NCI-H1092 treated with DMSO at 0.1 percent for 48 hours (cell line): ENCODE measurements at places on chromosomes 16 and 17.
A peak's percentile ranks its signal among the peaks of the same experiment; 100 is the strongest.

GRCh38 chr16:52676959-52677358 lies 130.0 kb upstream of the TOX3 start:
- no peak for DNase-seq

DNA sequence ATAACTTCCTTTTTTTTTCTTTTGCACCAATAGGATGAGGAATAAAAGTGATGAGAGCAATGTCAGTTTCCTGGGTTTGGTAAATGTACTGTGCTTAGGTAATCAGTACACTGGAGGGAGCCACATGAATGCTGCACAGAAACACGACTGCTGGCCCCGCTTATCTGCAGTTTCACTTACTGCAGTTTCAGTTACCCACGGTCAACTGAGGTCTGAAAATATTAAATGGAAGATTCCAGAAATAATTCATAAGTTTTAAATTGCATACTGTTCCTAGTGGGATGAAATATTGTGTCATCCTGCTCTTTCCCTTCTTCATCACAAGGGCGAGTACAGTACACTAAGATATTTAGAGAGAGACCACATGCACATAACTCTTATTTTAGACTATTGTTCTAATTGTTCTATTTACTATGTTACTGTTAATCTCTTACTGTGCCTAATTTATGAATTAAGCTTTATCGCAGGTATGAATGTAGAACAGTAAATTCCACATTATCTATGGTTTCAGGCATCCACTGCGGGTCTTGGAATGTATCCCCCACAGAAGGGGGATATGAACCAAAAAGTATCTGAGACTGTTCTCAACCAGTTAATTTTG lies 6.4 kb upstream of the LGALS3BP start:
- peak; percentile 18 for DNase-seq

DNA sequence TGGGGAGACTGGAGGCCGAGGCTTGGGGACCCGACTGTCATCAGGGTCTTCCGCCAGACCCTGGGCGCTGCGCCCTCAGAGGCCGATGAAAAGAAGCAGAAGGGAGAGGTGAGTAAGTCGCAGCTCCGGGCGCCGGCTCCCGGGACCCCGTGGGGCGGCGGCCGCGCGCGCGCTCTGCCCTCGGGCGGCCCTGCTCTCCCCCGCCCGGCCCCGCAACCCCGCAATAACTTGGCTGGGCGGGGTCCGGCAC lies 392 bp upstream of the ABHD15 start:
- no peak for DNase-seq

DNA sequence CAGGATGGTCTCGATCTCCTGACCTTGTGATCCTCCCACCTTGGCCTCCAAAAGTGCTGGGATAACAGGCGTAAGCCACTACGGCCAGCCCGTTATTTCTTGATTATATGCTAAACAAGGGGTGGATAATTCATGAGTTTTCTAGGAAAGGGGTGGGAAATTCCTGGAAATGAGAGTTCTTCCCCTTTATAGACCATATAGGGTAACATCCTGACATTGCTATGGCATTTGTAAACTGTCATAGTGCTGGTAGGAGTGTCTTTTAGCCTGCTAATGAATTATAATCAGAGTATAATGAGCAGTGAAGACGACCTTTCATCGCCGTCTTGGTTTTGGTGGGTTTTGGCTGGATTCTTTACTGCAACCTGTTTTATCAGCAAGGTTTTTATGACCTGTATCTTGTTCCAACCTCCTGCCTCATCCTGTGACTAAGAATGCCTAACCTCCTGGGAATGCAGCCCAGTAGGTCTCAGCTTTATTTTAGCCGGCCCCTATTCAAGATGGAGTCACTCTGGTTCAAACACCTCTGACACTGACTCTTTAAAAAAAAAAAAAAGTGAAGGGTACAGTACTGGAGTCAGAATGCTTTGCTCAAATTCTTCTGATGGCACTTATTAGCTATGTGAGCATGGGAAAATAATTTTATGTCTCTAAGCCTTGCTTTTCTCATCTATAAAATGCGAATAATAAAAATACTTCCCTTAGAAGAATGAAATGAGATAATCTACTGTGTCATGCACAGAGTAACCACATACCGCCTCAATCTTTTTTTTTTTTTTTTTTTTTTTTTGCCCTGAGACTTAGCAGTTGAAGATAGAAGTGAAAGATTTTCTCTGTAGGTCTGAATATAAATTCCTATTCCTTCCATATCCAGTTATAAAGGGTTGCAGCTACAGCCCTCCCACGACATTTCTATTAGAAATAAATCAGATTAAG lies 5.1 kb upstream of the CALCOCO2 start:
- no peak for DNase-seq

GRCh38 chr17:15896277-15896676 lies 48.7 kb upstream of the ADORA2B start:
- no peak for DNase-seq

DNA sequence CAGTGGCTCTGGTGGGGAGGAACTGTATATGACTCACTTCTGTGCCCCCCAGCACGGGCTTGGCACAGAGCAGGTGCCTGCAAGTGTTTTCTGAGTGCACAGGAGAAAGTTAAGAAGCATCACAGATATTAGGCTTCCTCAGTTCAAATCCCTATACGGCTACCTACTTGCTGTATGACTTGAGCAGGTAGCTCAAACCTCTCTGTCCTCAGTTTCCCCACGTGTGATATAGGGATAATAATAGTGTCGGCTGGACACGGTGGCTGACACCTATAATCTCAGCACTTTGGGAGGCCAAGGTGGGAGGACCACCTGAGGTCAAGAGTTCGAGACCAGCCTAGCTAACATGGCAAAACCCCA lies 95.7 kb downstream of the C16orf78 start:
- DNase-seq, result no peak

GRCh38 chr17:28170771-28171170 lies 128.3 kb downstream of the NLK start:
- no peak for DNase-seq

DNA sequence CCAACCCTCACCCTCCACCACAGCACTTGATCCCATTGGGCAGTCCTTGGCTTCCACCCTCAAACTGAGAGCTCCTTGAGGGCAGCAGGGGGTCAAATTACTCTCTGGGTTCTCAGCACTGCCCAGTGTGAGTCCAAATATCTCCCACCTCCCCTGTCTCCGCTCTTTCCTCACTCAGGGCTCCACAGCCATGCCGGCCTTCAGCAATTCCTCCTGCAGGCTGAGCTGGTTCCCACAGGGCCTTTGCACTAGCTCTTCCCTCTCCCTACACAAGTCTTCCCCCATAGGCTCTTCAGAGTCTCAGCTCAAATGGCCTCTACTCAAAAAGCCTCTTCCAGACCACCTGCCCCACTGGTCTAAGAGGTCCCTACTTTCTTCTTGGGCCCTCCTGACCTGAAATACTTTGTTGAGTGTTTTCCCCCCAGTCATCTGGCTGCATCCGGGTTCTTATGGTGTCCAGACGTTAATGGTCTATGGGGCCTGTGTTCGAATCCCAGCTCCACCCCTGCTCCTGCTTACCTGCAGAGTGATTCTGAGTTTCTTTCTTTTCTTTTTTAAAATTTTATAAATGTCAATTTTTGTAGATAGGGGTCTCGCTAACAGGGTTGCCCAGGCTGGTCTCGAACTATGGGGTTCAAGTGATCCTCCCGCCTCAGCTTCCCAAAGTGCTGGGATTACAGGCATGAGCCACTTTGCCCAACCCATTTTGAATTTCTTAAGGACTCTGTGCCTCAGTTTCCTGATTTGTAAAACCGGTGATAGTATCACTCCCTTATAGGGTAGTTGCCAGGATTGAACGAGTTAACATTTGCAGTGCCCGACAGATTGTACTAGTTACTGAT lies 973 bp upstream of the IL4R start:
- no peak for DNase-seq

DNA sequence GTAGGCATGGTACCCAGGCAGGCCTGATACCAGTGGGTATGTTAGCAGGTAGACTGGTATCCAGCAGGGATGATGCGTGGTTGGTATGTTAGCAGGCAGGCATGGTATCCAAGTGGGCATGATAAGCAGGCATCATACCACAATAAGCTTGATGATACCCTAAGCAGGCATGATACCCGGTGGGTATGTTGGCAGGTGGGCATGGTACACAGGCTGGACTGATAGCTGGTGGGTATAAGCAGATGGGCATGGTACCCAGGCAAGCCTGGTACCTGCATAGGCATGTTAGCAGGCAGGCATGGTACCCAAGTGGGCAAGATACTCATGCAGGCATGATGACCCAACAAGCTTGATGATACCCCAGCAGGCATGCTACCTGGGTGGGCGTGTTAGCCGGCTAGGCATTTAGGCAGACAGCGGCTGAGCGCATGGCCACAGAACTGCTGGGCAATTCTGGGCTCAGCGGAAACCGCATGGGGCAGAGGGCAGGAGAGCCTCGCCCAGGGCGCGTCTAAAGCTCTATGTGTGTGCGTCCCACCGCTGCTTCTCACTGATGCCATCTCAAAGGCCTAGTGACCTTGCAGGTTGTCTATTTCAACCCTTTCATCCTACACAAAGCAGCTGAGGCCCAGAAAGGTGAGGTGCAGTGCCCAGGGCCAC lies 2.3 kb downstream of the SGSH start:
- DNase-seq, result no peak

GRCh38 chr16:31480851-31481536 lies 1.9 kb upstream of the SLC5A2 start:
- no peak for DNase-seq

DNA sequence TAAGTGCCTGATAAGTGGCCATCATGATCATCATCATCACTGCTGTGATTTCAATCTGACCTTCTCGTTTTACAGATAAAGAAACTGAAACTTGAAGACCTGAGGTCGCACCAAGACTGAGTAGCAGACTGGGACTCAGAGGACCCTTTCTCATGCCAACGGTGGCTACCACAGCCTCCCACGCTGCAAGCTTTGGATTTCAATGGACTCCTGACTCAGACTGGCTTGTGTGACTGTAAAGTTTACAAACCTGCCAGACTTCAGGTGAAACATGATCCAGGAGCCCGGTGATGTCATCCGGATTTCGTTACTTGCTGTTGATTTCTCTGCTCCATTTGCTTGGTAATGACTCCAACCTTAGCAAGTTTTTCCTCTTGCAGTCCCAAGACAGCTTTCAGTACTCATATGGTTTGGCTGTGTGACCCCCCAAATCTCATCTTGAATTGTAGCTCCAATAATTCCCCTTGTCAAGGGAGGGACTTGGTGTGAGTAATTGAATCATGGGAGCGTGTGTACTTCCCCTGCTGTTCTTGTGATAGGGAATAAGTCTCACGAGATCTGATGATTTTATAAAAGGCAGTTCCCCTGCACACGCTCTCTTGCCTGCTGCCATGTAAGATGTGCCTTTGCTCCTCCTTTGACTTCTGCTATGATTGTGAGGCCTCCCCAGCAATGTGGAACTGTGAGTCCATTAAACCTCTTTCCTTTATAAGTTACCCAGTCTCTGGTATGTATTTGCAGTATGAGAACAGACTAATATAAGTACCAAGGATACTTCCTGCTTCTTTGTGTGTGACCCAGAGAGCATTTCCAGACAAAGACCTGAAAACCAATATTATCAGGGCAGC lies 26.7 kb upstream of the IRX6 start:
- no peak for DNase-seq

GRCh38 chr17:66970797-66971196 lies 6.3 kb downstream of the CACNG4 start:
- DNase-seq, result no peak

- no peak for DNase-seq
Observed at GRCh38 chr16:78552106-78552675, 452.7 kb downstream of the WWOX start.

DNA sequence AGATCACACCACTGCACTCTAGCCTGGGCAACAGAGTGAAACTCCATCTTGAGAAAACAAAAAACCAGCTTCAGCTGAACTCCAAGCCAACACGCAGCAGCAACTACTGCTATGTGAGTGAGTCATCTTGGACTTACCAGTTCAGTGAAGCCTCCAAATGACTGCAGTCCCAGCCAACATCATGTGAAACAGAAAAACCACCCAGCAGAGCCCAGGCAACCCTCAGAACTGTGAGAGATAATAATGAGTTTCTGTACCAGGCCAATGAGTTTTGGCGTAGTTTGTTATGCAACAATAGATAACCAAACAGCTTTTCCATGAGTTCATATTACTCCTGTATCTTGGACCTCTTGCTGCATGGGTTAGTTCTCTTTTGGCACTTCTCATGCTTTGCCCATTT lies 23.3 kb downstream of the PHF12 start:
- no peak for DNase-seq

DNA sequence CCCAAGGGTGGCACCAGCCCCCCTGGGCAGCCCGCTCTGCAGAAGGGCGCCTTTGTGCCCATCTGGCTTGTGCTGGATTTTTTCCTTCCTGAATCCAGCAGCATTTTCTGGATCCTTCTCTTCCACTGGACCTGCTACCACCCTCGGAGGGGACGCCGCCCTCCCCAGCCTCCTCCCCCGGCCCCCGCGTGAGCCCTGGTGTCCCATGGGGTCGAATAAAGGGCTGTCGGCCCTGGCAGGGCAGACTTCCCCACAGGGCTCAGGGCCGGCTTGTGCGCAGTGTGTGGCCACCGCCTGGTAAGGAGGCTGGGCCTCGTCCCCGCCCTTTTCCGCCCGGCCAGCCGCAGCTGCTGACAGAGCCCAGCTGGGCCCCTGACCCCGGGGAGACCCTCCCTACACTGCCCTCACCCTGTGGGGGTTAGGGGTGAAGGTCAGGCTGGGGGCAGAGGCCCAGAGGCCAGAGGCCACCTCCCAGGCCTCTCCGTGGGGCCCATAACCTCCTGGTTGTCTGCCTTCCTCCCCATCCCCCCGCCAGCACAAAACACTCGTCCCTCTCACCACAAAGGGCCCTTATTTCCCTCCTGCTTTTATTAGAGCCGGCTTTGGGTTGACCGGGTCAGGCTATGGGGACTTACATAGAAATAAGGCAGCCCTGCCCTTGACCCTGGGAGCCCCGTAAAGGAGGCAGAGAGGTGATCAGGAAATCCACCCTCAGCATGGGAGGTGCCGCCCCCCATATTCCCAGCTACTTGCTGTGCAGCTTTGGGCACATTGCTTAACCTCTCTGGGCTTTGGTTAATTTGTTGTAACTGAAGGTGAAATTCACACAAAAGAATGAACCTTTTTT lies 179.3 kb upstream of the CIBAR2 start:
- no peak for DNase-seq

DNA sequence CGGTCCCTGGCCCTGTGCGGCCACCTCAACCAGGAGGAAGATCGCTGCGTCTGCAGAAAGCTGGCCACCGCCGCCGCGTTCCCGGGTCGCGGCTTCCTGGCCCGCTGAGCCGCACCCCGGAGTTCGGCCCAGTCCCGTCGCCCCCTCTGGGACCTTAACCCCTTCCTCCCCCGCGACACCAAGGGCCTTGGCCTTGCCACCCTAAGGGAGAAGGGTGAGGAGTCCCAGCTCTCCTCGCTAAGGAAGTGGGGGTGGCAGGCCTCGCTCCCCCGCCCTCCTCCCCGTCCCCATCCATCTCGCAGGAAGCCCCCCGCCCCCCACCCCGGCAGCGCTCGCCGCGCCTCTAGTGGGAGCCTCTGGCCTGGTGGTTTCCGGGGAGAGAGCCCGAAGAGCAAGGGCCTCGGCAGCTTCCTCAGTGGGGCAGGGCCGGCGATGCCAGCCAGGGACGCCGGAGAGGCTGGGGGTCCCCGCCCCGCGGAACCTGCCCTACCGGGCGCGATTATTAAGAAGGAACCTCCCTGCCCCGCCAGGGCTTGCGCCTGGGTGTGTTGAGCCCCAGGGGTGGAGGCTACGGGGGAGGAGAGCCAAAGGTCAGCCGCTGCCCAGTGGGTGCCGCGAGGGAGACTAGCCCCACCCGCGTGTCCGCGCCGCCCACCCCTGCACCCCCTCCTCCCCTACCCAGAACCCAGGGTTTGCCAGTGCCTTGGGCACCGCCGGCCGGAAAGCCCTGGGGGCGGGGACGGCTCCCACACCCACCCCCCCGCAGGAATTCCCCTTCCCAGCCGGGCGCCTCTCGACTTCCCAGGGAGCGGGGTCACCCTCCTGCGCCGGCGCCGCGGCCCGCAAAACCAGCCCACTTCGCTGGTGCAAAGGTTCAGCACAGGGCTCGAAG lies 6.8 kb downstream of the CBX4 start:
- DNase-seq, result no peak

- no peak for DNase-seq
Observed at GRCh38 chr16:64202571-64202970, 919.3 kb downstream of the CDH11 start.
